ENCODE measurements at places on chromosomes 6 and 20.

DNA sequence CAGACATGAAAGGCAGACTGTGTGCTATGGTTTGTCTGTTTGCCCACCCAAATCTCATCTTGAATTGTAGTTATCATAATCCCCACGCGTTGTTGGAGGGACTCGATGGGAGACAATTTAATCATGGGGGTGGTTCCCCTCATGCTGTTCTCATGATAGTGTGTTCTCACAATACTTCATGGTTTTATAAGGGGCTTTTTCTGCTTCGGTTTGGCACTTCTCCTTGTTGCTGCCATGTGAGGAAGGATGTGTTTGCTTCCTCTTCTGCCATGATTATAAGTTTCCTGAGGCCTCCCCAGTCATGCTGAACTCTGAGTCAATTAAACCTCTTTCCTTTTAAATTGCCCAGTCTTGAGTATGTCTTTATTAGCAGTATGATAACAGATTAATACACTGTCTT, 47.2 kb upstream of the MICB start:
- no peak for DNase-seq

- DNase-seq: no peak
Observed at GRCh38 chr6:100962466-100962865, 81.3 kb upstream of the ASCC3 start.

- DNase-seq: no peak
Observed at GRCh38 chr6:121521164-121521555, 85.7 kb downstream of the GJA1 start.

GRCh38 chr20:8020314-8021079, 936 bp upstream of the TMX4 start:
- DNase-seq: peak; percentile 23

DNA sequence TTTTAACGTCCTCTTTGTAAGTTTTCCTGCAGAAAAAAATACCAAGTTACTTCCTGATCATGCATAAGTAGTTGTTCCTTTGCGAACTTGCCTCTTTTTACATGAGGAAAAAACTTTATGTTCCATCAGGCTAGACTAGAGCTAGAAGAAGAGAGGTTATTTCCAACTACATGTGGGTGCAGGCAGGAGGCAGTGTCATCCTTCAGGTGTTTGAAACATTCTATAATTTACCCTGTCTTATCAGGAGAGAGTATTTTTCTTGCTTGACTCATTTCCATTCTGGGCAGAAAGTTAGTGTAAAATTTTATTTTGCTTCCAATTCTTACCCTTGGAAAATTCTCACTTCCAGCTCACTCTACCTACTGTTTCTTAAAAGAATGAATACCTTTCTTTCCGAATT, 28.5 kb upstream of the EPHA7 start:
- DNase-seq: no peak

DNA sequence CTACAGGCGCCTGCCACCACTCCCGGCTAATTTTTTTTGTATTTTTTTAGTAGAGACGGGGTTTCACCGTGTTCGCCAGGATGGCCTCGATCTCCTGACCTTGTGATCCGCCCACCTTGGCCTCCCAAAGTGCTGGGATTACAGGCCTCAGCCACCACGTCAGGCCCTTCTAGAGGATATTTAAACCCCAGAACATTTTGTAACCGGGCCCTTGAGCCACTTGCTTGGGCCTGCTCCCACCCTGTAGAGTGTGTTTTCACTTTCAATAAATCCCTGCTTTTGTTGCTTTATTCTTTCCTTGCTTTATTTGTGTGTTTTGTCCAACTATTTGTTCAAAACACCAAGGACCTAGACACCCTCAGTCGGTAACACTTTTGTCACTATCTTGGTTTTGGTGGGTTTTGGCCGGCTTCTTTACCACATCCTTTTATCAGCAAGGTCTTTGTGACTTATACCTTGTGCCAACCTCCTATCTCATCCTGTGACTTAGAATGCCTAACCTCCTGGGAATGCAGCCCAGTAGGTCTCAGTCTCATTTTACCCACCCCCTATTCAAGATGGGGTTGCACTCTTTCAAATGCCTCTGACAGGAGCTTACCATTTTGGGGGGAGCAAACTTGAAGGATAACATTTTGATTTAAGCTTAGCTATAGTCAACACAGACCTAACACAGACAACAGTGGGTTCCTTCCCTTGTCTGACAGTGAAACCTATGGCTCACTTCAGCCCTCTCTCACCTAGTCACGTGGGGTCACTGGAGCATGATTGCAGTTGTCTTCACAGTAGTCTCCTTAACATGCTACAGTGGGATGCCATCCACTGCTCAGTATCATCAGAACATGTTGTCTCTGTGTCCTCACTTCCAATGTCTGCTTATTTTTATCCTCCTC, 27.9 kb upstream of the KIF6 start:
- no peak for DNase-seq

GRCh38 chr6:131419702-131420101, 153.3 kb upstream of the ARG1 start:
- DNase-seq: no peak

DNA sequence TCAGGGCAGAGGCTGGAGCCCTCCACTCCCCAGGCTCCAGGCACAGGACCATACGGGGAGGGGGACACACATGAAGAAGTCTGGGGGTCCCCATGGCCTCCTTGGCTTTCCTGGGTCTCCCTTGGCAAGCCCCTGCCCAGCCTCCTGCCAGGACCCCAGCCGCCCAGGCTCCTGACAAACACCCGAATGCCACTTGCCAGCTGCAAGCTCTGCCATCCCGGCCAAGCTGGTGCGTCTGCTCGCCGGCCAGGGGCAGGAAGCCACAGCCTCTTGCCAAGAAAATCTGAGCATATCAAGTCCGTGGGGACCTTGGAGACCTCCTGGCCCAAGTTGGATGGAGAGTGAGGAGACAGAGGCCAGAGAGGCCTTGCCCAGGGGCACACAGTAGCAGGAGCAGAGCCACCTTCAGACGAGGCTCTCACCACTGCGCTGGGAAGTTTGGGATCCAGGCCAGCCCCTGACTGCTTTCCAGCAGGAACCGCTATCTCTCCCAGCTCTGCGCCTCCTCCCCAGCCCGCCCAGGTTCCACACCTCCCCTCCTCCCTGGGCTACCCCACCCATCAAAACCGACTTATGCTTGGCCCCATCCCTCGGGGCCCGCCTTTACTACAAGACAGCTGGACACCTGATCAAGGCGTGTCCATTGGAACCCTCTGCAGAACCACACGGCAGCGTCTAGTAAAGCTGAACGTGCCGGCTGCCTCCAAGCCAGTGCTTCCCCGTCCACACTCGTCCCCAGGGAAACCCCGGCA, 80.2 kb downstream of the GRM4 start:
- no peak for DNase-seq

DNA sequence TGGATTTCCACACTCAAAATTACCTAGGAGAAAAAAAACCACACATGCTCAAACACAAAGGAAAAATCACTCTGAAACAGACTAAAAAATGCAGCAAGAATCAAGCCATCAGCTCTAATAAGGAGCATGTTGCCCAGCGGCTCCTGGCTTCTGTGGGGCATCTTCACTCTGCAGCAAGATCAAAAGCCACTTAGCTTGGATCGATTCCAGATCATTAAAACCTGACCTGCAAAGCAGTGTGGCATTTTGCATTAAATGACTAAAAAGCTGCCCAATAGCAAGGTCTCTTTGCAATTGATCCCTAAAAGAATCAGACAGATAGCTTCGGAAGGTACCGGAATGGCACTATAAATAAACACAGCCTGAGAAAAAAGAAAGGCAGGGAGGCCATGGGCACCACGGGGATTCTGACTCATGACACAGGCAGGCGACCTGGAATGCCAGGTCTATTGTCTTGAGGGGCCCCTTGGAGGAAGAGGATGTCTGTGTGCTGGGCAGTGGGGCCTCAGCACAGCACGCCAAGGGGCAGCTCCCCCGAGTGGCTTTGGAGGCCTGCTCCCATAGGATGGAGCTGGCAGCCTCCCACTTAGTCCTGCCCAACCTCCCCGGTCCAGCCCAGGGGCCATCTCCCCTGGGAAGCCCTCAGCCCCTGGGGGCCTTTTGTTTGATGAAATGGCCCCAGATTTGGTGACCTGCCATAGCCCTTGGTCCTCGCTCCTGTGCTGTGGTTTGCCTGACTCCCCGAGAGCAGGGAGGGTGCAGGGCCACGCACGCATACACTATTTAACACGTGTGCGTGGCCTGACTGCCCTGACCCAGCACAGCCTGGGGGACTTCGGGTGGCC, 7.6 kb downstream of the LEMD2 start:
- no peak for DNase-seq

DNA sequence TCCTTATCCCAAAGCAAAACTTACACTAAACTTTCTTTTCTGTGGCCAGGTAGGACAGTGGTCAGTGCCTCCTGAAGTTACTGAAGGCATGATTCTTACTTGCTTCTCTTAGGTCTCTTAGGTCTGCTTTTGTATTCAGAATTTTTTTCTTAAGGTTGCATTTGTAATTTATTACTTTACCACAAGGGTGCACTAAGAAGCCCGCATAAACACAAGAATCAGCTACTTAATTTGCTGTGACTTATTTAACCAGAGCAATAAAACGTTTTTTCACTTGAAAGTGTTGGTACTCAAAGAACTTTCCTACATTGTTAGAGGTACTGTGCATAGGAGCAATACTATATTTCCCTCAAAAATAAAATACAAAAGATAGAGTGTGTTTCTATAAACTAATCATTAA, 75.4 kb upstream of the LAMA2 start:
- DNase-seq: no peak

GRCh38 chr6:39224011-39224410, 5.3 kb downstream of the KCNK5 start:
- DNase-seq: no peak

DNA sequence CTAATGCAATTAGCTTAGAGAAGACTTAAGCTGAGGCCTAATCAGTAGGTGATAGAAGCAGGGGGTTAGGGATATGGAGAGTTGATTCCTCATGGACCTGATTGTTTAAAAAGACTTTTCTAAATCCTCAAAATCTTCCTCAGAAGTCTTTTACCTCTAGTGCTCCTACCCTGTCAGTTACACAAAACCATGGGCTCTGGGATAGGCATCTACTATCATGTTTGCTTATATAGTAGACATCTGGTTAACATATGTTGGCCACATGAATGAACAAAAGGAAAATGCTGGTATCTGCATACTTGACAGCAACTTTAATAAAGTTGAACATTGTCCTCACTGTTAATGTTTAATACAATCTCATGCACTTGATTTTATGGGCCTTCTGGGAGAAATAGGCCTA, 61.5 kb upstream of the FKBP1C start:
- no peak for DNase-seq

GRCh38 chr6:163324326-163324687, 90.2 kb upstream of the QKI start:
- no peak for DNase-seq

- DNase-seq: no peak
Observed at GRCh38 chr20:56925831-56926170, 296.7 kb downstream of the TFAP2C start.

DNA sequence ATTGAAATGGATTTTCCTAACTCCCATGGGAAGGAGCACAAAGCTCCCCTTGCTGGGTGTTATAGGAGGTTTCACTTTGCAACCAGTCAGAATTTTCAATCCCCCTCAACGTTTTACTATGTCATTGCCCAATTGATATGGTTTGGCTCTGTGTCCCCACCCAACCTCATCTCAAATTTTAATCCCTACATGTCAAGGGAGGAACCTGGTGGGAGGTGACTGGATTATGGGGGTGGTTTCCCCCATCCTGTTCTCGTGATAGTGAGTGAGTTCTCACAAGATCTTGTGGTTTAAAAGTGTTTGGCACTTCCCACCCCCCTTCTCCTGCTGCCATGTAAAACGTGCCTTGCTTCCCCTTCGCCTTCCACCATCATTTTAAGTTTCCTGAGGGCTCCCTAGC, 62.9 kb downstream of the ZMYND8 start:
- no peak for DNase-seq

GRCh38 chr20:53867741-53868351, 202.5 kb downstream of the BCAS1 start:
- DNase-seq: no peak

GRCh38 chr20:44489223-44489622, 13.5 kb downstream of the TTPAL start:
- no peak for DNase-seq

GRCh38 chr20:23249541-23249940, 101.0 kb upstream of the NXT1 start:
- no peak for DNase-seq

- no peak for DNase-seq
Observed at GRCh38 chr6:117276778-117277316, 11.5 kb downstream of the VGLL2 start.

DNA sequence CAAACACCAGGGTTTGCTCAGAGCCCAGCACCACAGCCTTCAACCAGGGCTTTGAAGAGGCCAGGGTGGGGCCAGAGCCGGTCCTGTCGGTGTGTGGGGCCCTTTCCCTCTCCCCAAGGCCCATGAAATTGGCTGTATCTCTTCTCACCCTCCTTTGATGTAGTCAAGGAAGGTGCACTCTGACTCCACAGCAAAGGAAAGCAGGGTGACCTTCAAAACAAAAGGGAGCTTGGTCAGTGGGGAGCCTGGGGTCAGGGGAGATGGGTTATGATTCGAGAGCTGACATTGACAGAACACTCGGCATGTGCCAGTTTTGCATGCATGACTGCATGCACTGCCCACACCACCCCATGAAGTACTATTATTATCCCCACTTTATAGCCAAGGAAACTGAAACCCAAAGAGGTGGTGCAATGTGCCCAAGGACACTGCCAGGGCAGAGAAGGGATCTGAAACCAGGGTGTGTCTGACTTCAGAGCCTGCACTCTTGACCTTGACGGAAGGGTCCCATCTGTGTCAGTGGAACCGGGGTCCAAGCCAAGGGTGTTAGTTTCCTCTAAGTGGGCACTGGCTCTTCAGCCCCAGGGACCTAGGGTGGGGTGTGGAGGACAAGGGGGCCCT, 55.4 kb downstream of the RAB44 start:
- DNase-seq: no peak

DNA sequence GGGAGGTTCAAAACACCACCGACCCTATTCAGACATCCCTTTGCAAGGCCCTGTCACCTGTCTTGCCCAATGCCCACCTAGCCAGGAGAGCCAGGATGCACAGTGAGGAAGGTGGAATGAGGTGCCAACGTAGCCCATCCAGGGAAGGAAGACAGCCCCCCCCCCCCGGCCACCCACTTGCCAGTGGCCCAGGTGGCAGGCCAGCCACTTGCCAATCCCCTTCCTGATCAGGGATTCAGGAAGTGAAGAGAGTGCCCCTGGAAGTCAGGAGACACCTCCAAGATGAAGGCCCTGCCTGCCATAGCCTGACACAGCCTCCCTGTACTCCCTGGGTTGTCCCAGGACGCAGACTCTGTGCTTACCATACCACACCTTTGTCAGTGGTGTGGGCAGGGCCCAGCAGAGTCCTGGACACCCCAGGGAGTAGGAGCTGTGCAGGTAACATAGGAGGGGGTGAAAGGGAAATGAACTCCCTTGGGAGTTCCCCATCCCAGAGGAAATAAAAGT, 54.7 kb downstream of the MRPL14 start:
- no peak for DNase-seq

All from GM13976 (cell line).